ENCODE measurements at places on chromosomes 6 and 20.

DNA sequence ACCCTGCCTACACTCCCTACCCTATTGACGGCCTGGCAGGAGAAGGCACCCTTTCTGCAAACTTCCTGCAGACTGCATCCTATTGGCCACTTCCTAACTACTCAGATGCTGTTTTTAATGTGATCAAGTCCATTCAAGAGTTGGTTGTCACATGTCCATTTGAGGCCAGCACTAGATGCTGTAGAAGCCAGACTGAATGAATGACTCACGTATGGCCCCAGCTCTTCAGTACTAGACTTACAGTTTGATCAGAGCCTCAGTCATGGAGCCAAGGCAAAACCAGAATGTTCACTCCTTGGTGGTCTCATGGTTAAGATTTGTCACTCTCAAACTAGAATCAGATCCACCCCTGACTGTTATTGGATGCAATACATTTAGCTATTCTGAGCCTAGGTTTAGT lies 101.7 kb downstream of the OPRM1 start:
- no peak for DNase-seq

DNA sequence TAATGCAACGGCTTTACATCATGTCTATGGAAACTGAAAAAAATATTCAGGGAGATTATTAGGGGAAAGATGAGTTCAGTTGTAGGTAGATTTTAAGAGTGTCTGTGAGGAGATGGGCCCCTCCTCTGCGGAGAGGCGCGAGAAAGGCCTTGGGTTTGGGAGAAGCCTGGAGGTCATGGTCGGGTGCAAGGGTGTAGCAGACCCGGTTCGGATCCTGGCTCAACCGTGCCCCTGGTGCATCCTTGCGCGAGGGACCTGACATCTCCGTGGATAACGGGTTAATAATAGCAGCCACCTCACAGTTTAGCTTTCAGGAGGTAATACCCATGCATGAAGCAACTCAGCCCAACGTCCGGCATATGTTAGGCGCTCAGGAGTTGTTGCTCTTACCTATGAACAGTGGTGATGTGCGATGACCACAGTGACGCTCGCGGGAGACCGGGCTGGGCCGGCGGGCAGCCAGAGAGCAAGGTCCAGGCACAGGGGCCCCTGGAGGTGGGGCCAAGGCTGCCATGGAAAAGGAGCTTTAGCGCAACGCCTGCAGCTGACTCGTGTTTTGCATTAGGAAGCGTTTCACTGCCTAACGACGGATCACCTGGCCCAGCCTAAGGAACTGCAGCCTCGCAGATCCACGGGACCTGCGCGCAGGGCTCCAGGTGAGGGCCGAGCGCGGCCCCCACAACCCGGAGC lies 146.4 kb upstream of the ARID1B start:
- DNase-seq: no peak

DNA sequence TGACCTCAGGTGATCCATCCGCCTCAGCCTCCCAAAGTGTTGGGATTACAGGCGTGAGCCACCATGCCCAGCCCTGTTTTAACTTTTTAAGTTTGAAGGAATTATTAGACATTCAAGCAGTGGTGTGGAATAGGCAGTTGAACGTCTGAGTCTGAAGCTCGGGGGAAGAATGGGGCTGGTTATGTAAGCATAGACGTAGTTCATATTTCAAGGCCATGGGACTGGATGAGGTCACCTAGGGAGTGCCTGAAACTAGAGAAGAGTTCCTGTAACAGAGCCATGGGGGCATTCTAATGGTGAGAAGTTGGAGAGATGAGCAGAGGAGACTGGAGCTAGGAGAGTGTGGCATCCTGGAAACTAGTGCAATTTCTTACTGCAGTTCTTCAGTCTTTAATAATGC lies 6.4 kb downstream of the CDKAL1 start:
- no peak for DNase-seq

DNA sequence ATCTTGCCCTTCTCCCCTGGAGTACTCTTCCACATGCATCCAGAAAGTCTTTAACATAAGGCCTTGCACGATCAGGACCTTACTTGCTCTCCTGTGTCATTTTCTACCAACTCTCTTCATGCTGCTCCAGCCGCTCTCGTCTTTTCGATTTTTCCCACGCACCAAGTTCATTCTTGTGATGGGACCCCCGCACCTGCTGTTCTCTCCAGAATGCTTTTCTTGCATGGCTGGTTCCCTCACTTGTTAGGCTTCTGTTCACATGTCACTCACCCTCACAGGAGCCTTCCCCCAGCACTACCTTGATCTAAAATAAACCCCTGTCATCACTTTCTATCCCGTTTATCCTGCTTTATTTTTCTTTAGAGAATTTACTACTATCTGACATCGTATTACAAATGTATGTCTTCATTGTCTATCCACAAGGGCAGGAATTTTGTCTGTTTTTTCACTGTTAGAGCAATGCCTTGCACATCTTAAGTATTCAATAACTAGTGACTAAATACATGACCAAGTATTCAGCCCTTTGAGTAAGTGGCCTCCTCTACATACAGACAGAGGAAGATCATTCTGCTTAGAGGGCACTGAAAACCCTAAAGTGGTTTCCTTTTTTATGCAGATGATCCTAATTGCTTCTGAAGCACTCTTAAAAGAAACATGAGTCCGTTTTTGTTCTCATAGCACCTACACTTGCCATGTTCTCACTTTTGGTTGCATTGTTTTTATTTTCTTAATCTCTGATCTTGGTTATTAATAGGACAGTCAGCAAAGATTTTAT lies 166.9 kb downstream of the SLC16A10 start:
- no peak for DNase-seq

DNA sequence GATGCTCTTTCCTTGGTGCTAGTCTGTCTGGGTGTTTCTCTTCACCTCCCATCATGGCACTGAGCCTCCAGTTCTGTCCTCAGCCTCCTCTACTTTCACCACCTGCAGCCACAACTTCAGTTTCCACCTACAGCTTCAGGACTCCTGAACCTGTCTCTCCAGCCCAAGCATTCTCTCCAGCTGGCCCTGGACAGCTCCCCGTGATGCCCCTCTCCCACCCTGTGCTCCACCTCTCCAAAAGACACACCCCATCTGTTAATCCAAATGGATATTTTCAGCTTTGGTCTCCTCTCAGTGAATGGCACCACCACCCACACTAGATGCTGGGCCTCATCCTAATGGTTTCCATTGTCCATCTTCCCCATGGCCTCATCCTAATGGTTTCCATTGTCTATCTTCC lies 79.5 kb upstream of the NEDD9 start:
- DNase-seq: no peak

DNA sequence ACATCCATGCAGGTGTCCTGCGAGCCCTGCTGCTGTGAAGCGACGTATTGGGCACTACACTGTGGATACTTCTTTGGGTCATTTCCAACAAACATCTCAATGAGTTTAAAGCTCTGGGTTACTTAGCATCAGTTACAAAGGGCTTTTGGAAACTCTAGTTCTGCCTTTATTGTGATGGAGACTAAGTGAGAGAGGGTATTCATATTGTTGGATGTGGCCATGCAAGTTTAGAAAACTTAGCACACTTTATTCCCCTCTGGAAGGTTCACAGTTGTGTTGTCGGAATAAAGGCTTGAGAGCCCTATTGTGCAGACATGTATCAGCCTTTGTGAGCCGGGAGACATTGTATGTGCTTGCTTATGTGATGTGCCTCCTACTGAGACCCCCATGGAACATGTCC lies 22.1 kb downstream of the DUSP22 start:
- no peak for DNase-seq

DNA sequence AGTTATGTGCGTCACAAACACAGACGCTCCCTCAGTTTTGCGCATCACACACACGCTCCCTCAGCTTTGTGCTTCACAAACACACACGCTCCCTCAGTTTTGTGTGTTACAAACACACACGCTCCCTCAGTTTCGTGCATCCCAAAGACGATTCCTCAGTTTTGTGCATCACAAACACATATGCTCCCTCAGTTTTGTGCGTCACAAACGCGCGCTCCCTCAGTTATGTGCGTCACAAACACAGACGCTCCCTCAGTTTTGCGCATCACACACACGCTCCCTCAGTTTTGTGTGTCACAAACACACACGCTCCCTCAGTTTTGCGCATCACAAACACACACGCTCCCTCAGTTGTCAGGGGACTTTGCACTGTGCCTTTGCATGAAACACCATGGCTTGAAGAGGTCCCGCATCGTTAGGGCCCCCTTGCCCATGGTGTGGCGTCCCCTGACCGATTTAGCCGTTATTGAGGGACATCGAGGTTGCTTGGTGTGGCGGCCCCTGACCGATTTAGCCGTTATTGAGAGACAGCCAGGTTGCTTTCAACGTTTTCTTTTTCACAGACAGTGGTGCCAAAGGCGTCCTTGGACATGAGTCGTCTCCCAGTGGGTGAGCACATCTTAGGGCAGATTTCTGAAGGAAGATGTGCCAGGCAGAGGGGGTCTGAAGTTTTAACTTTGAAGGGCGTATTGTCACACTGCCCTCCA lies 28.1 kb upstream of the MYT1 start:
- DNase-seq: no peak

GRCh38 chr6:167499161-167499660 lies 174.3 kb downstream of the TTLL2 start:
- no peak for DNase-seq

DNA sequence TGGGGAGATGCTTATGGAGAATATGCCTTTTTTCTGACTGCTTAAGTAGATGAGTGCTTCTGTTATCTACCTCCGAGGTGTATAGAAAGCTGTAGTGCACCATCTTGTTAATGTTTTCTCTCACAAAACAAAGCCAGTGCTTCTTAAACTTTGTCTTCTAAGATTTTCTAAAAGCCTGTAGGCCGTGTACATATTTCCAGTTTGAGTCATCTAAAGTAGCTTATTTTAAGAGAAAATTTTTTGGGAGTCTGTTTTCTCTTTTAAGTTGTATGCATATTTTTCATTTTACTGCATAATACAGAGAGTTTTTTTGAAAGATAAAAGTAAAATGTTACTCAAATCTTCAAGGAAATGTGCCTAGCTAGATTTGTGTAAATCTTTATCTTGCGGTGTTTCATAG lies 151.7 kb downstream of the GRIK2 start:
- no peak for DNase-seq

GRCh38 chr6:142942238-142942637 lies 2.7 kb downstream of the HIVEP2 start:
- no peak for DNase-seq

- no peak for DNase-seq
Observed at GRCh38 chr6:107625264-107625663, 135.3 kb downstream of the SOBP start.

DNA sequence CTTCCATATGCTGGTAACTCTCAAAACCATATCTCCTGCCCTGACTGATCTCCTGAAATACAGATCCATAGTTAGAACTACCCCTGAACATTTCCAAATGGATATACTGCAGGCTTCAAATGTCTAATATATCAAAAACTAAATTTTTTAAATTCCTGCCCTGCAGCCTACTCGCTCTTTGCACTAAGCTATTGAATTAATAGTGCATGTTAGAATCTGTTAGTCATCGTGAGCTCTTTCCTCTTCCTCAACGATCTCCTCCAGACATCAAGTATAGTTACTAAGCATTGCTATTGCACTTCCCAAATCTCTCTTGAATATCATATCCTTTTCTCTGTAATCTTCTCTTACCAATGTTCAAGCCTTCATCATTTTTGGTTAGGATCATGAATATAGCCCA lies 26.0 kb upstream of the RSPO3 start:
- DNase-seq: no peak

- no peak for DNase-seq
Observed at GRCh38 chr6:75202676-75203131, 3.1 kb downstream of the COL12A1 start.

- peak; percentile 62 for DNase-seq
Observed at GRCh38 chr20:47691625-47692024, 93.7 kb downstream of the SULF2 start.

DNA sequence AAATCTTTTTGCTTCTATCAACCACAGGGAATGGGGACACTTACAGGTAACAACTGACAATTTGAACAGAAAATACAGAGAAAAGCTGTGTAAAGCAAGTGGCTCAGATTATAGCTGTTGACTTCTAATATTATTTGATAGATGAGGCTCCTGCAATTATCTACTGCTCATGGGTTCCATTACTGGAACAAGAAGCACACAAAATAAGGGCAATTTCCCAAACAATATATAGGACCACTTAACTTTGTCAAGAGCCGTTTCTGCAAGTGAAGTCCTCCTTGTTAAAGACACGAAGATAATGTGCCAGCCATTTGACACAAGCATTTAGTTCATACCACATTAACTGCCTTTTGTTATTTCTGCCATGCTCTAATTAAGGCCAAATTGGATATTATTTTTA lies 315.5 kb upstream of the ARID1B start:
- no peak for DNase-seq

- DNase-seq: no peak
Observed at GRCh38 chr6:124539096-124539495, 423.1 kb upstream of the RNF217 start.

DNA sequence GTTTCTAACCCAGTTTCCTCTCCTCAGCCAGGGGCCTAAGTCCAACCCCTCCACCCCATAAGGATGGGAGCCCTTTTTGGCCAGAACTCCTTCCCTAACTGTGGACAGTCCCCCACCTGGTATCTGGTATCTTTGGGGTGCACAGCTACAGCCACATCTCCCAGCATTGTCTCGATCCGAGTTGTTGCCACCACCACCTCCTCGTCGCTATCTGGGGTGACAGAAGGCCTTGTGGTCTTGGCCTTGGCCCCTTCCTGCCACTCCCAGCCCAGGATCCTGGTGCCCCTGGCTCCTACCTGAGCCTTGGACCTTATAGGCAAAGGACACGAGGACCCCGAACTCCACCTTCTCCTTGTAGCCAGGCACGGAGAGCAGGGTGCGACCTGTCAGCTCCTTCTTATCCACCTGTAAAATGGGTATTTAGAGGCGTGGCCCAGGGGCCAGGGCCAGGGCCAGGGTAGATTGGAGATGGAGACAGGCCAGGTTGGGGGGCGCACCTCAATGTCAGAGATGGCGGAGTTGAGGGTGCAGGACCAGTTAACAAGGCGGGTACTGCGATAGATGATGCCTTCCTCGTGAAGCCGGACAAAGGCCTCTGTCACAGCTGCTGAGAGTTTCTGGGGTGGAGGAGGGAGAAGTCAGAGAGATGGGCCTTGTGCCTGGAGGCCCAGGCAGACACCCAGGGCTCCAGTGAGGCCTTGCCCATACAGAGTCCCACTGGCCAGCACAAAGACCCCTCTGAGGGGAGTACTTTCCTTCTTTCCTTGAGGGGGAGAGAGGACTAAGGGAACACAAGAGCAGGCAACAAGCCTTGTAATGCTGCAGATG lies 7.2 kb upstream of the VWA7 start:
- no peak for DNase-seq

GRCh38 chr6:115969930-115970273 lies 90.8 kb downstream of the FRK start:
- DNase-seq: no peak

DNA sequence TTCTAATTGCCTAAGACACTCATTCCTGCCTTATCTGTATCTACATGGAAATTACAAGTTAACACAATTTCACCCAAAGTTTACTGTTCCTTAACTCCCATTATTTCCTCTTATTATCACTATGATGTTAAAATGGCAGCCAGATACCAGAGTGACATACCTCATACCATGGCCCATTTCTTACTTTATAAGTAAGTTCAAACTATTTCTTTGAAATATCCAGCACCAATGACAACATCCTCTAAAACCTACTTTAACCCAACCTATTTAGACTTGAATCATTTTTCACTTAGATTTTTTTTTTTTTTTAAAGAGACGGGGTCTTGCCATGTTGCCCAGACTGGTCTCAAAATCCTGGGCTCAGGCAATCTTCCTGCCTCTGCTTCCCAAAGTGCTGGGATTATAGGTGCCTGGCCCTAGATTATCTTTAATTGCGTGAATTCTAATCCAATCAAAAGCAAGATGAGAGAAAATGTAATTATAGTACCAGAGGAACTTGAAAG lies 10.0 kb downstream of the REV3L start:
- DNase-seq: no peak
